Nephron progenitor cell (in vitro differentiated cells): ENCODE measurements at places on chromosomes 6 and 20.
A peak's percentile ranks its signal among the peaks of the same experiment; 100 is the strongest.

- no peak for DNase-seq
These were observed 2.0 kb upstream of the STMN3 start for GRCh38 chr20:63655249-63655648.

DNA sequence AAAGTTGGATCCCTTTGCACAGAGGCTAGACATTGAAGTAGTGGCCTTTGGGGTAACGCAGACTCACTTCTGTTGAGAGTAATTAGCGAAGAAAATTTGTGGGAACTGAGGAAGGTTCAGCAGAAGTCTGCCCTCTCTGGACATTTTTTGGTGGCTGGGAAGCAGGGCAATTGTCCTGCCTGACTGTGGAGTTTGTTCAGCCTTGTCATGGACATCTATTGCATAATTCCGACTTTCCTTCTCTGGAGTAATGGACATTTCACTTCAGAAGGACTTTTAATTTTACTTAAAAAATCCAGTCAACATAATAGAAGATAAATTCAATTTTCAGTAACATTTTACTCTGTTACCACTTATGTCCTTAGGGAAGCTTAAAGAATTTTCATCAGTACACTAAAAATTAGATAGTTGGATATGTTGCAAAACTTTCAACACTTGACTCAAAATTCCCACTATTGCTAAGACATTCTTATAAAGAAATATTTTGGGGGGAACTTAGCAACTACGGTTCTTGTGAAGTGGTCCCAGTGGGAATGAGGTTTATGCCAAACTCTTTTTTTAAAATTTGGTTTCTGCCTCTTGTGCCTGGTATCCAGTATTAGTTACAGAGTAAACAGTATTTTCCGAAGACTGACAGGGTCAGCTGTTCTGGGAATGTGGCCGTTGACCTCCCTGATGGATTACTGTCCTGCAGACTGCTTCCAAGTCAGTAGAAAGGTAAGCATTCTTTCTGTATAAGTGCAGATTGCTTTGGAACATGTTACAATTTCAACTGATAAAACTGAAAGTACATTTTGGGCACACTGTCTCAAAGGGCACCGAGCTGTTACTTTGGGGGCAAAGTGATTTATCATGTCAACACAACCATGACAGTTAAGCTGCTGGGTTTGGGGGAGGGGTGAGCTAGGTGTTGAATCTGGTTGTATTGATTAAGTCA, 100.6 kb upstream of the MLIP start:
- peak; percentile 47 for DNase-seq

DNA sequence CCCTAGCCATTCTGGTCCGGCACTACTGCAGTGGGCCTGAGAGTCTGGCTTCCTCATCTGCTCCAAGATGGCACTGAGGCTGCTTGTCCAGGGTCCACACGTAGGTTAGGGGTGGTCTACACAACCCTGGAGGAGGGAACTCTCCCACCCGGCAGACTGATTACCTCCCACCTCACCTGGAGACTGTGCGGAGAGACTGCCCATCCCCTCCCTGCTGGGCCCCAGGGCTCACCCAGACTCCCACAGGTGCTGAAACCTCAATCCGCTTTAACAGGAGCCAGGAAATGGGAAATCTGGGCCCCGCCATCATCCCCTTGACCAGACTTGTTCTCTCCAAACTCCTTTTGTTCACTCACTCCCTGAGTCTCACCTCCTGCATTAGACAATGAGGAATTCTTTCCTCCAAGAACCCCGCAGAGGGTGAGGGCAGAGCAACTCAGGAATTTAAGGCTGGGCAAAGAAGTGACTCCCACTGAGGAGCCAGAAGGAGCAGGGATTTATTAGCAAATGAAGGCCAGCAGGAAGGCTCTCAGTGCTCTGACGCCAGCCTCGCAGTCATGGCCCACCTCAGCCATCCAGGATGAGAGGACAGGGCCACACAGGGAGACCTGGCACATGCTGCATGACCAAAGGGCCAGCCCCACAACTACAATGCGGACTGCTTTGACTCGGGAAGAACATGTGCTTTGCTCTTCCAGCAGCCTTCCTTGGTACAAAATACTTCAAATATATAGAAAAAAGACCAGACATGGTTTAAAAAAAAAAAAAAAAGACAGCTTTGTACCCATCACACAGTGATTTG, 53.0 kb downstream of the CDK5RAP1 start:
- no peak for DNase-seq

- DNase-seq = no peak
These were observed 15.7 kb downstream of the SLC23A2 start for GRCh38 chr20:4985658-4986057.

DNA sequence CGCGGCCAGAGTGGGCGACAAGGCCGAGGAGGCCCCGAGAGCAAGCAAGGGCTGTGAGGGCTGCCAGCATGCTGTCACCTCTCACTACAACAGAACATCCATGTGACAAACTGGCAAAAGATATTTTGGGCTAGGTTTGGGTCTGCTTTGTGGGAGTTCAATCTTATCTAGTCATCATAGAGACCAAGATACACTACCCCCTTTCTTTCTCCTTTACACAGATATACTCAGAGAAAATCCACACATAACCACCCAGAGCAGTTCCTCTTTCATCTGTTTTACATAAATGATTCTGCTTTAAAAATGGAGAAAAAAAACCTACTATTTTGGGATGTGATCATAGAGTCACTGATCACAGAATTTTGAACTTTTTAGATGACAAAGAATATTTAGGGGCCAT, 16.8 kb downstream of the SOX4 start:
- DNase-seq = no peak

DNA sequence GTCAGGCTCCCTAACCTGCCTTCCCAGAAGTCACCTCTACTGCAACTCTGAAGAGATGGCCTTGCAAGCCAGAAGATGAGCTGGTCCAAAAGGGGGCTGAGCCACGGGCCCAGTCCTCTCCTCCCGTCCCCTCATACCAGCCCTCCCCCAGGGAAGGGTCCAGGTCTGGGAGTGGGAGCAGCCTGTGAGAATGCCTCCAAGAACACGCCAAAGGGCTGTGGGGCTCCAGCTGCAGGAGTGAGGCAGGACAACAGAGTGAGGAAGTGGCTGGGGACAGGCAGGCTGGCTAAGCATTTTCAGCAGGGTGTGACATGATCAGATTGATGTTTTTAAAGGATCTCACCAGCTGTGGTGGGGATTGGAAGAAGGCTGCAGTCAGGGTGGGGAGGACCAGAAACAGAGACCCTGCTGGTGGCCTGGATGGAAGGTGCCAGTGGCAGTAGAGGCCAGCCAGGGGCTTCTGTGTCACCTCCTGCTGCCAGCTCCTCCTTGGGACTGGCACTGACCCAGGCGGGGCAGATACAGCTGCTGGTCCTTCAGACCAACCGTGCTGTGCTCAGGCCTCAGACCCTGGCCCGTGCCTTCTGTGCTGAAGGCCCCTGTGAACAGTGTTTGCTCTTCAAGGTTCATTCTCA, 257.6 kb downstream of the NRN1 start:
- no peak for DNase-seq

GRCh38 chr6:142911430-142911829, 33.5 kb downstream of the HIVEP2 start:
- DNase-seq = no peak

- no peak for DNase-seq
These were observed 179.5 kb downstream of the ADAT2 start for GRCh38 chr6:143271024-143271423.

DNA sequence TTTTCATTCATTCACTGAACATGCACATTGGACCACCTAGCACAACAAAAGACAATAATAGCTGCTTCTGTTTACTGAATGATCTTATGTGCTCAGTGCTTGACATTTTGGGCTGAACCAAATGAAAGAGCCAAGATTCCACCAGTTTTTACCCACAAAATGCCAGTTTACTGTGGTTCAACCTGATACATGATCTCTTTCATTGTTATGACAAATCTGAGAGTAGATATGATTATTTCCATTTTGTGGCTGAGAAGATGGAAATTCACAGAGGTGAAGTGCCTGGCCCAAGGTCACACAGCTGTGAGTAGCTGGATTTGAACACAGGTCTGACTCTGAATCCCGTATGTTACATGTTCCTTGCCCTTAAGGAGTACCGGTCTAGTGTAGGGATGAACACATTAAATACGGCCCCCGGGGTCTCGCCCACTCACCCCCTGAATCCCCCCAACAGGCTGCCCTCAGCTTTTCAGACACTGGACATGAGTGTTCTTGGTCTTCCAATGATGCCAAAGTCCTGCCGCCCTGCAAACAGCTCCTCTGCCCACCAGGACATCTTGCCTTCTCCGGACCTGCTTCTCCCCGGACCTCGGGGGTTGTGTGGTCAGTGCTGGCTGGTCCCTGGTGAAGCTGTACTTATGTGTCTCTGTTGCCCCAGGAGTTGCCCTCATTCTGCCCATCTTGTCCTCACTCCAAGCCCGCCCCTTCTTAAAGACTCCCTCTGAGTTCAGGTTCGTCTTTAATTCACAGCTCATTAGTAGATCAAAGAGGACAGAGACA, 58.6 kb upstream of the SLC32A1 start:
- DNase-seq = no peak

- no peak for DNase-seq
These were observed 13.8 kb downstream of the BICRAL start for GRCh38 chr6:42795651-42796050.

DNA sequence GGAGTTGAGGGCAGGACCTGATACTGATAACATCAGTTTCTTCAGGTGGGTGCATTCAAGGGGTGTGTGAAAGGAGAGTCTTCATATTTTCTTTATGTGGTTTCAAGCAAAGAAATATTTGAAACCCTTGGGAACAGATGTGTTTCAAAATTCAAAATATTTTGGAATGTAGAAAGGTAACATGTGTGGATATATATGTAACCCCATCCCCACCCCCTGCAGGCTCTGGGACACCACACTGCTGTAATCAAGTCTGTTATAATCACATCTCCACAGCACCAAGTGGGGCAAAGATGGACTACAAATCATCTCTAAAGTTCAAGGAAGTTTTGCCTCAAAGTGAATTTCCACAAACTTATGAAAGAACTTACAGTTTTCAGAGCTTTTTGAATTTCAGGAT, 41.1 kb downstream of the CLIC5 start:
- no peak for DNase-seq

DNA sequence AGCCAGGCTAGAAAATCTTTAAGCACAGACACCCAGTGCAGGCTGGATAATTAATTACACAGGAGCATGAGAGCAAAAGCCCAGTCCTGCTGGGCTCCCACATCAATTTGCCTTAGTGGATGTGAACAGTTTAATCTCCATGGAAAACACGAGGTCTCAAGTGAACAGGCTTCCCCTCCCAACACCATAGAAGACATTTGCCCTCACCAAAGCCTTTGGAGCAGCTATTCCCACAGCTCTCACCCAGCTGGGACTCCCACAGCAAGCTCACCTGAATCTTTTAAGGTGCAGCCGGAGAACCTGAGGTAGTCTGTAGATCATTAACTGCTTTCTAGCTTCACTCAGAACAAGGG, 12.0 kb downstream of the TOMM6 start:
- DNase-seq = no peak

DNA sequence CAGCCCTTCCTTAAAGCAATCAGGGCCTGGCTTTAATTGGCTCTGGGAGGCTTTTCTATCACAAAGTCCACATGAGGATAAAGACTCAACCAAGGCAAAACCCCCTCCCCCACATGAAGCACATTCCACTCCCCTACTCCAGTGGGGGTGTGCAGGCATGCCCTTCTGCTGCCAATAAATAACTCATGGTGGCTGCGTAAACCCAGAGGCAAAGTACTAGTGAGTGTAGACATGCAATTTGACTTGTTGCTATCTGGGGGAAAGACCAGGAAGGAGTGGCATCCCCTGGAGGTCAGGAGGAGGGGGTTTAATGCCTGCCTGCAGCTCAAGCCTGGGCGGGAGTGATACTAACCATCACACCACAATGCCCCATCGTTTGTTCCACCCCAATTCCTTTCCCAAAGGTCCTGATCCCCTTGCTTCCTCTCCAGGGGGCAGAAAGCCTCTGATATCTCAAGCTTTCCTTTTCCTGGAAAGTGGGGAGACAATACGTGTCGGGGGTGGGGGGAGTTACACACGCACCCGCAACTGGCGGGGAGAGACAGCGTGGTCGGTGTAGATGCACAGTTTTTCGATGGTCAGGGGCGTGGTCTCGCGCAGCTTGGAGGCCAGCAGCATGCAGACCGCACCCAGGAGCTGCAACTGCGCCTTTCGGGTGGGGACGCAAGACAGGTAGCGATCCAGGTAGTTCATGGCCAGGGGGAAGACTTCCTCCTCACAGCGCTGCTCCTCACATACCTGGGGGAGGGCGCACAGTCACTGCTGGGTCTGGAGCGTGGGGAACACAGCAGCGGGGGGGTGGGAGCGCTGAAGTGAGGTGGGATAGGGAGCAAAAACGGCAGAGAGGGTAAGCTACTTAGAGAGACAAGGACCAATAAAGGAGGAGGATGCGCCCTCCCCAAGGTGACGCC, 1.5 kb downstream of the CCND3 start:
- DNase-seq = peak; percentile 44

DNA sequence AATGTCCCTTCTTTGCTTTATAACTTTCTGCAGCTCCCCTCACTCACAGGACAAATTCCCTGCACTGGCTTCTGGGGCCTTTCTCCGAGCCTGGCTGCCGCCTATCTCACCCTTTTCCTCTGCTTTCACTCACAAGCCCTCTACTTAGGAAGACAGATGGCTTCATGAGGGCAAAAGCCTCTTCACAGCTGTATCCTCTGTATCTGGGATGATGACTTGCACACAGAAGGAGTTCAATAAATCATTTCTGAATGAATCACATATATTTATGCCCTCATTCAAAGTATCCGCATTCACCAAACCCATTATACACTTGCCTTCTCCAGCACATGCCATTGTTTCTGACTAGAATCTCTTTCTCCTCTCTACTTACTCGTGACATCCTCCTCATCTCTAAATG, 159.0 kb upstream of the RIPOR2 start:
- DNase-seq = no peak

- peak; percentile 87 for DNase-seq
These were observed 128.5 kb upstream of the CDYL start for GRCh38 chr6:4647414-4648365.

DNA sequence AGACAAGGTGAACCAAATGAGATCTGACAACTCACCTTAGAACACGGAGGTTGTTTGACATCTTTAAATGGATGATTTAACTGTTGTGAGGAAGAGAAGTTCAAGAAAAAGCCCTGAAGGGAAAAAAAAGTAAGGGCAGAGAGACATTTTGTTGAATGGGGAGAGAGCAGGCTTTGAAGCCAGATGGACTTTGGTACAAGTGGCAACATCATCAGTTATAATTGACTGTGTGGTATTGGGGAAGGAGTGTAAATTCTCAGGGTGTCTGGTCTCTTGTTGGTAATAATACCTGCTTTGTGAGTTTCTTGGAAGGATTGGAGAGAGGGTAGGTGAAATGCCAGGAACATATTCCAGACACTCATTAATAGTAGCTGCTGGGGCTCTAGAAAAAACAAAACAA, 21.6 kb downstream of the OGFRL1 start:
- DNase-seq = no peak

- no peak for DNase-seq
These were observed 148.6 kb downstream of the SOBP start for GRCh38 chr6:107638493-107638892.

GRCh38 chr6:167828325-167828956, 1.7 kb downstream of the AFDN start:
- no peak for DNase-seq

- no peak for DNase-seq
These were observed 497 bp downstream of the BMP7 start for GRCh38 chr20:57265997-57266290.
